CD4-positive, alpha-beta T cell treated with Interleukin-6 for 4 hours (primary cell): ENCODE measurements at places on chromosomes 2 and 18.
A peak's percentile ranks its signal among the peaks of the same experiment; 100 is the strongest.

DNA sequence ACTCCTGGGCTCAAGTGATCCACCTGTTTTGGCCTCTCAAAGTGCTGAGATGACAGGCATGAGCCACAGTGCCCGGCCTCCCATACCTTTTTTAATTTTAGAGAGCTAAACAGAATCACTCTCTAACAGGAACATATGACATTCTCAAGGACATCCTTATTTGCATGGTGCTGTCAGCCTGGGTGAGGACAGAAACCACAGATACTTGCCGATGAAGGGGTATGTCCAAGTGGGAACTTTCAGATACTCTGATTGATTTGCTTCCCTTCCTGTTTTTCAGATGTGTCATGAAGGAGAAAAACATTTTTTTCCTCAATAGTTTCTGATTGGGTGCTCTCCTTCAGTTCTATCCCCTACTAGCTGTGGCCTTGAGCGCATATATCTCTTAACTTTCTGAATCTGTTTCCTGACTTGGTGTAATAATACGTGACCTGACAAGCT lies 49.6 kb downstream of the MYO3B start:
- no peak for DNase-seq

DNA sequence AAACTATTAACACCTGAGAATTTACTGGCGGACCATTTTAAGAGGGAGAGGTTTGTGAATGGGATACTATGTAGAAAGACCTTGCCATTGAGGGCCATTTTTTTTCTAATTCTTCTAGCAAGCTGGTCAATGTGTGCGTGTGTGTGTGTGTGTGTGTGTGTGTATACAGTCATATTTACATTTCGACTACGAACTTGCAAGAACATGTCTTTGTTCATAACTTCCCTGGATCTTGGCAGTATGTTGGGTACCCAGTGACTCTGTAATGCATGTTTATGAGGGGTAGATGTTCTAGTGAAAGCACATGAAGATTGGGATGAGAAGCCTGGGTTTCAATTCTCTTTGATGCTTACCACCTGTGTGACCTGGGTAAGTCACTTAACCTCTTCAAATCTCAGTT lies 133.6 kb downstream of the UBE2E3 start:
- no peak for DNase-seq

DNA sequence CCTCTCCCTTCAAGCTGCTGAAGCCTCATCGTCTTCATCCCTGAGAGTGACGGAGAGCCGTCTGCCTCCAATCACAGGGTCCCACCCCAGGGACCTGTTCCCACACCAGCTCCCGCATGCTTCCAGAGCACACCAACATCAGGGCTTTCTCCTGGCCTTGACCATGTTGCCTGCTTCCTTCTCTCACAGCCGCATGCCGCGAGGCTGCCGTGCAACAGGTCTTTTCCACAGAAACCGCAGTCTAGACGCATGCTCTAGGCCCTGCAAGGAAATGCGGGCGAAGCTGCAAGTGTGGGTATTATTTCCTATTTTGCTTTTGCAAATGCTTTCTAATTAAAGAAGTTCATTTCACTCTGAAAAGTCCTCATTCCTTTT lies 277.8 kb downstream of the EIPR1 start:
- DNase-seq, result no peak

GRCh38 chr2:21468624-21469023 lies 344.9 kb downstream of the TDRD15 start:
- DNase-seq, result no peak

- DNase-seq, result no peak
Observed at GRCh38 chr2:72934683-72935610, 17.6 kb downstream of the EMX1 start.

- no peak for DNase-seq
Observed at GRCh38 chr2:110971811-110972210, 148.9 kb upstream of the BCL2L11 start.

GRCh38 chr2:98324181-98324580 lies 22.1 kb upstream of the CNGA3 start:
- DNase-seq, result no peak

GRCh38 chr2:229212241-229212640 lies 58.8 kb downstream of the PID1 start:
- no peak for DNase-seq

DNA sequence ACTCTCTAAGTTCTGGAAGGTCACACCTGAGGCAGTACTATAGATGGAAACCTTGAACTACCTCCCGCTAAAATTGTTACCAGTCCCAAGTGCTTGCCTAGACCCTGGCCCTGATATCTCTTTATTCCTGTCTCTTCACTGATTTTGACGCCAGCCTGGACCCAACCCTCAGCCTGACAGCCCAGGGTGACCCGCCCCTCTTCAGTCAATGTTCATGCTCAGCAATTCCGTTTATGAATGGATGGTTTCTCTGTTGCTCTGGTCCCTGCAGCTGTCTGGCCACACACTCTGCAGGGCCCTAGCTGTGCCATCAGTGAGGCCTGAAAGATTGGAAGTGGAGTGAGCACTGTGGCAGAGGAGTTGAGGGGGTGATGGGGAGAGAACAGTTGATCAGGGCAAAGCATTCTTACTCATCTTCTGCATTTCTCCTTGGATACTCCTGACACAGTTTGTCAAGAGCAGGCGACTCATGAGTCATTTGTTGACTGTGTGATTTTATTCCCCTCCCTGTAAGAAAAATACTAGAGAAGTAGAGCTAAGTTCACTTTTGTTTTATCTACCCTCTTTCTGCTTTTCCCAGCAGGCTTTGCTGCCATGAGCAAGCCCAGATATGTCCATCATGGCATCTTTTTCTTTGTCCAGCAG lies 46.0 kb downstream of the NPAS2 start:
- DNase-seq, result no peak

- no peak for DNase-seq
Observed at GRCh38 chr2:197601726-197602125, 73.7 kb downstream of the RFTN2 start.

- DNase-seq, result no peak
Observed at GRCh38 chr18:7457262-7457661, 109.9 kb upstream of the PTPRM start.

- no peak for DNase-seq
Observed at GRCh38 chr2:64853894-64854293, 135.3 kb upstream of the SLC1A4 start.

DNA sequence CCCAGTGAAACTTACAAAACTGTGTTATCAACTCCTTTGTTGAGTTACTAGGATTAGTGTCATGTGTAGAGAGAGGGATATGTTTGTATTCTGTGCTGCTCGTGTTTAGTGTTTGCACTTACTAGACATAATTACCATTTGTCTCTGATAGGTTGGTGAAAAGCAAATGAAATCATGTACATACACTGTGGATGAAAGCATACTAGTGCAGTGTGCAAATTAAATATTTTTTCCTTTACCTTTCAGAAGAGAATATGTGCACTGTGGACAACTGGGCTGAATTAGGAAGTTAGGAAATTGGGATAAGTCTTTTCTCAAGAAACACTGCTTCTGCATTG lies 1.2 kb downstream of the KIAA1328 start:
- no peak for DNase-seq

DNA sequence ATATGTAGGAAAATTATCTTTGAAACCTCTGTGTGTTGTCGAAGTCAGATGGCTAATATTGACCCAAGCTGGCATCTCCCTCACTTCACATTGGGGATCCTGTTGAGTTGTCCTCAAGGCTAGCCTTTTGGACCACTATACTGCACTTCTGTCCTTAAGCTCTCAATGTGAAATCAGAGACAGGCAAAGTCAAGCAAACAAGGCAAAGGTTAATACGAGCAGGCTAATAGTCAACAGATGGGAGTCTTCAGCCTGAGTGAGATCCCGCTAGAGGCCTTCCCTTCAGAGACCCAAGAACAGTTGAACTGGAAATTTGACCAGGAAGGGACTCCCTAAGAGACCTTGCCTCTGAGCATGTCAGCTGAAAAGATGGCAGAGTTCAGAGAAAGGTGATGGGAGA lies 475.4 kb downstream of the PARD3B start:
- DNase-seq, result no peak

GRCh38 chr18:77395953-77396352 lies 146.3 kb downstream of the GALR1 start:
- no peak for DNase-seq

GRCh38 chr18:49016648-49017539 lies 66.1 kb upstream of the SMAD7 start:
- no peak for DNase-seq

DNA sequence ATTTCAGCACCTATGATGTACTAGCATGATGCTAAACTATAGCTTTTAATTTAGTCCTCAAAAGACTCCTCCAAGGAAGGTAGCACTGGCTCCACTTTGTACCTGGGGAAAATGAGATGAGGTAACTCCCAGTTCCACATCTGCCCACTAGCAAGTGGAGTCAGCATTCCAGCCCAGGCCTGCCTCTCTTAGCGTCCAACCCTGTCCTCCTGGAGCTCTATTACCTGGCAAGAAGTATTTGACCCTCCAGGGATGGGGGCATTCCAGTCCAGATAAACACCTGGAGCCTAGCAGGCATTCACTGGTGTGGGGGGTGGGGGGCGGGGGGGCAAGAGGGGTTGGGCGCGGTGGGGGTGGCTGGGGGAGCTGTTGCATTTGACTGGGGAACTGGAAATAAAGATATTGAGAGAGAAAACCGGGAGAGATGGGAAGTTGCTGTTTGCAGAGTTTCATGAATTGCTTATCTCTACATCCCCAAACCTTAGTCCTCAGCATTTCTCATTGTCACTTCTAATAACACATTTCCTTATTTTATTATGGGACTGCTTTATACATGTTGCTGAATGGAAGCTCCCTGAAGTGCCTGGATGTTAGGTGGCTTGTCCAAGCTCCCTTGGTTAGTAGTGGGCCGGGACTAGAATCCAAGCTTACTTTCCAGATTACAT lies 22.0 kb upstream of the FZD5 start:
- no peak for DNase-seq

GRCh38 chr2:189232759-189233406 lies 53.3 kb upstream of the COL5A2 start:
- DNase-seq, result no peak

DNA sequence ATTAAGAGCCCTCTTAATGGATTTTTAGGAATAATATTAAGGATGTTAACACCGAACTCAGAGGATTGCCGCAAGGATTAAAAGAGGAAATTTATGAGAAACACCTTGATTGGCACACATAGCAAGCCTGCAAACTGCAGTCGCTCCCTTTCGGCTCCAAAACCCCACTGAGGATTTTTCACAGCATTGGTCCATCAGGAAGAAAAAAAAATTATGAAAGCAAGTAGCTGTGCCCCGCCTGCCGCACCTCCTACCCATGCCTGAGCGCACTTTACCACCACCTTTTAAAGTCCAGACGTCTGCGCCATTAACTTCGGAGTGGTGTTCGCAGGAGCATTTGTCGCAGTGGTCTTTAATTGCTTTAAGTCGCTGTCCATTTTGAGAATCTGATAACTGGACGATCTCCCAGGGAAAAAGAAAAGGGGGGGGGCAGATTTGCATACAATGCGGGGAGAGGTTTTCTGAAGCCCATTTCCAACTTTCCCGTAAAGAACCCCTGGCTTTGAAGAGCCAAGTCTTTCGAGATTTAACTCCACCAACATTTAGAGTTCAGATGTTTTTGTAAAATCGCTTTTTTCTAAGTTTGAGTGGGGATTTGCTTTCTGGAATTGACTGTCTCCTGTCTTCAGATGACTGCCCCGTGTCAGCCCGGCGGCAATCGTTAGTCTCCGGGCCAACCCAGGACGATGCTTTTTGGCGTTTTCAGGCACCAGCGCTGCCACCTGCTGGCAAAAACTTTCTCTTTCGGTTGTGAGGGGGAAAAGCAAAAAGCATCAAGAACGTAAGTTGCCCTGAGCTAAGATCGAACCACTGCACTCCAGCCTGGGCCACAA lies 913 bp upstream of the TRABD2A start:
- DNase-seq, result peak; percentile 91

GRCh38 chr18:58300867-58301266 lies 256.8 kb downstream of the NEDD4L start:
- no peak for DNase-seq

DNA sequence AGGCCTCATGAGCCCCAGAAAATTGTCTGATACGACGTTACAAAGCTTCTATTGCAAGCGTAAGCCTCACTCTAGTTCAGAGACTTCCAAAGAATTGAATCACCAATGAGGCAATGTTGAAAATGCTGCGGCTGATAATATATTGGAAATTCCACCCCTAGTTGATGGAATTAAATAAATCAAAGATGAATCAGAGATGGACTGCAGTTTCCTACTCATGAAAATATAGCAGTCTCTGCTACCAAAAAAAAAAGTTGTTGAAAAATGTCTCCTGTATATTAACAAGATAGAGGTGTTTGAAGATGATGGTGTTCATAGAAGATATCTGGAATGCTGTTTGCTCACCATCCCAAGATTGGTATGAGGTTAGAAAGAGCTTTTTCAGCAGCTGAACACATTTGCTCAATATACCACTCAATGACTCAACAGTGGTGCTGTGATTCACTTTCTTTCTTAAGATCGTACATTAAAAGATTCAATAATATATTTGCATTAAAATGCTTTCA lies 99.8 kb upstream of the ARHGAP28 start:
- no peak for DNase-seq

- DNase-seq, result no peak
Observed at GRCh38 chr2:88212251-88212790, 42.2 kb downstream of the THNSL2 start.

GRCh38 chr2:183678908-183679307 lies 554.7 kb downstream of the NUP35 start:
- DNase-seq, result no peak

GRCh38 chr2:84847326-84848050 lies 33.4 kb downstream of the TRABD2A start:
- DNase-seq, result peak; percentile 15

DNA sequence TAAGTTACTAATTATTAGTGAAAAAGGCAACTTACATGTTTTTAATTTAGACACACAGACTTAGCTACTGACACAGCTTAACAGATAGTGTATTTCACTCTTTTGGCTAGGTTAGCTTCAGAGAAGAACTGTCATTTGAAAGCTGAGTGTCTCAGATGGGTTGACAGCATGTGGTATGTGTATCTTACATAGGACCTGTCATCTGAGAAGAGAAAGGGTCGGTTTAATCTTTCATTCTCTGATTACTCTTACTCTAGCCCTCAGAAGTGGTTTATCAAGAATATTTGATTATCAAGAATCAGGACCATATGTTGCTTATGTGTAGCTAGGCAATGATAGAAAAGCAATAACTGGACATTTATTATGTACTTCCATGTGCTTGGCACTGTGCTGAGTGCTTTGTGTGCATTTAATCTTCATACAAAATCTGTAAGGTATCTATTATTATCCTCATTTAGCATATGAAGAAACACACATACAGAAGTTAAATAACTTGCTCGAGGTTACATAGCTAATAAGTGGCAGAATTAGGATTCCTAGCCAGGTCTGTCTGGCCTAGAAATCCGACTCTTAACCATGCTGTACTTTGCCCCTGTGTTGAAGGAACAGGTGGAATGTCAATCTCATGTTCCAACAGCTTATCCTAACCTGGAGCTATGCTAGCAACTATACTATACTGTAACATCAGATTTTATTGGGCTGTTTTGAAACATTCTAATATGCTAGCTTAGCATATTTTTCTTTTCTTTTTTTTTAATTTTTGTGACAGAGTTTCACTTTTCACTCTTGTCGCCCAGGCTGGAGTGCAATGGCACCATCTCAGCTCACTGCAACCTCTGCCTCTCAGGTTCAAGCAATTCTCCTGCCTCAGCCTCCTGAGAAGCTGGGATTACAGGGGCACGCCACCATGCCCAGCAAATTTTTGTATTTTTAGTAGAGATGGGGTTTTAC lies 28.4 kb downstream of the CFLAR start:
- no peak for DNase-seq

GRCh38 chr2:30990176-30990575 lies 148.1 kb downstream of the GALNT14 start:
- no peak for DNase-seq
